ENCODE measurements at places on chromosomes 7 and 10.

DNA sequence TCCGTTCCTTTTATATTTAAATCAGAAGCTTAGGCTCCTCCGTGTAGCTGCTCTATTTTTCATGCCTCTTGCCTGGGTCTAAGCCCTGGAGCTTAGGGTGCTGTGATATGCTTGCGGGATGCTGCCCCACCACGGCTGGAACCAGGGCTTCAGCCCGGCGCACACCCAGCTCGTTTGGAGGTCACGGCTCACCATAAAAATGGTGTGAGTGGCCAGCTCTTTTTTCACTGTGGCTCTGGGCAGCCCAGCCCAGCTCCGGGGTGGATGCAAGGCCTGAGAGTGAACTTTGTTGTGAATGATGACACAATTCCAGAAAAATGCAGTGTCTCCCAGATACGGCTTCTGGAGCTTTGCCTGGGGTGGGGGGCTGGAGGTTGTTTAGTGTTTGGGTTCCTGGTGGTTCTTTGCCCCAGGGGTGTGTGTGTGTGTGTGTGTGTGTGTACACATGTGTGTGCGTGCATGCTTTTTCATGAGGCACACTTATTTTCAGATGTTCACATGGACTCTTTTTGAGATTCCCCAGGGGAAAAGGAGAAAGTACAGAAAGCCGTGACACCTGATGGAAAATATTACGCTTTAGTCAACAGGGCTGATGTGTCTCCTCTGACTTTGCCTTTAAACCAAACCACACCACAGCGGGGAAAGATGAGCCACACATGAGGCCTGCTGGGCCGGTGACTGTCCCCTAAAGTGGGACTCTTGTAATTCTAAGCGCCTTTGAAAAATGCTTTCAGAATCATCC, 46.2 kb downstream of the GRK5 start:
- peak; percentile 86 for DNase-seq

- DNase-seq, result peak; percentile 18
These were observed 57.5 kb downstream of the COL17A1 start for GRCh38 chr10:104028146-104028545.

GRCh38 chr10:61987537-61987936, 86.0 kb downstream of the ARID5B start:
- no peak for DNase-seq

GRCh38 chr7:25116621-25117020, 8.4 kb downstream of the CYCS start:
- no peak for DNase-seq

DNA sequence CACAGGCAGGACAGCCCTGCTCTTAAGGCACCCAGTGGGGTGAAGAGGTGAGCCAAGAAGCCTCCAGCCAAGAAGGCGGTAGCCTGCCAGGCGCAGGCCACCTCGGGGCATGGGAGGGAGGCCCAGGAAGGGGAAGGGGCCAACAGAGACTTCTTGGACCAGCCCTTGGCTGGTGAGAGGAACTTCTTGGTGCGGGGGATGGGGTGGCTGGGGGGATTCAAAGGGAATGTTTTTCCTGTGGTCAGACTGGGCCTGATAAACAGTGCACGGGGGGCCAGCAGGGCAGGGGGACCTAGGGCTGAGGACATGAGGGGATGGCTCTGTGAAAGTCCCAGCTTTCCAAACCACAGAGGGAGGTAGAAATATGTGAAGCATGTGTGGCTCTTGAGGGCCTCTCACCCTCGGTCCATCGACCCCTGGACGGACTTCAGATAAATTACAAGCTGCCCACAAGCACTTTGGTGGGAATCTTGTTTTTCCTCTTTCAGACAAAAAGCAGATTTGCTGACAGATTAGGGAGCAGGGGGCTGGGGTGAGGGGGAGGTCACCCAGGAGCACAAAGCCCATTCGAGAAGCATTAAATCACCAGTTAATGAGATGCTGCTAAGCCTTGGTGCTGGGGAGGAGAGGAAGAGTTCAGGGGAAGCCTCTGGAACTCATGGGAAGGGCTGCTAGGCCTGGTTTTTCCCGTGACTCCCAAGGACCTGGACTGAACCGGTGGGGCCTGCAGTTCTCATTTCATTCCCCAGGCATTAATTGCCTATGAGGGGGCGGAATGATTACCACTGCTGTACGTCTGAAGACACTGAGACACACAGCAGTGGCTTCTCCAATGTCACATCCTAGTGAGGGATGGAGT, 11.3 kb downstream of the CRYGN start:
- DNase-seq, result no peak

- DNase-seq, result no peak
These were observed 111.1 kb upstream of the DPP6 start for GRCh38 chr7:153941061-153941460.

DNA sequence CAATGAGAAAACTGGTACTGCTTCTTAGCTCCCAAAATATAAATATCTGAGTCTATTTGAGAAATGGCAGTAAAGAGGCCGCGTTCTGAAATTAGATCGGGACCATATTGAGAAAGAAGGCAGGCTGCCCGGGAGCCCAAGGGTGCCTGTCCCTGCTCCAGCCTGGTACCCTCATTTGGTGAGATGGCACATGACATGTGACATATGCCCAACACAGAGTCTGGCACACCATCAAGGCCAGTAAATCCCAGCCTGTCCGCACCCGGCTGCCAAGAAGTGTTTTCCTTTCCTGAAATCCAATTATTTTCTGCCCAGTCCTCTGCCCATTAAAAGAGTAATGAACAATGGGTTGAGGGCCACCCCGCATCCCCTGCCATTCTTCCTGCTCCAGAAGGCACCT, 66.4 kb downstream of the CDH23 start:
- no peak for DNase-seq
